ENCODE measurements at places on chromosomes 1 and 21. TPM values are rescaled to one million over a fixed set of nuclear protein-coding genes. Genes with fewer than 3 reads are reported as not detected.

- no peak for DNase-seq
Measured at GRCh38 chr1:47745715-47746609, 251.2 kb downstream of the TRABD2B start.

Gene ARHGAP29
- total RNA-seq = 43.5 TPM

Gene RNF223
- 2.4 TPM for total RNA-seq

Gene TSSK3
- total RNA-seq = 1.4 TPM

Gene LORICRIN
- not detected for total RNA-seq

Measured in lung (tissue), 17 donors.